ENCODE measurements at places on chromosomes 13 and 19. TPM values are rescaled to one million over a fixed set of nuclear protein-coding genes. Genes with fewer than 3 reads are reported as not detected.

The CEACAM20 gene
- not detected for total RNA-seq

The KCNJ14 gene
- 0.33 TPM for total RNA-seq

The GFY gene
- total RNA-seq = not detected

The ZNF865 gene
- total RNA-seq = 1.4 TPM

The MCEMP1 gene
- total RNA-seq = not detected

The ELSPBP1 gene
- not detected for total RNA-seq

The TJP3 gene
- total RNA-seq = not detected

The PBX4 gene
- 1.1 TPM for total RNA-seq

The SIPA1L3 gene
- 11.0 TPM for total RNA-seq

The OSCAR gene
- not detected for total RNA-seq

The ADGRE2 gene
- 5.9 TPM for total RNA-seq

The SHISA2 gene
- total RNA-seq = 36.0 TPM

The LIM2 gene
- total RNA-seq = not detected

The GJB6 gene
- total RNA-seq = not detected

The NRTN gene
- total RNA-seq = 1.0 TPM

The LIPE gene
- 14.0 TPM for total RNA-seq

The LILRB1 gene
- total RNA-seq = not detected

The EIF3K gene
- 542 TPM for total RNA-seq

The CGB1 gene
- total RNA-seq = not detected

The RNF17 gene
- not detected for total RNA-seq

The IL12RB1 gene
- 2.2 TPM for total RNA-seq

The GAS6 gene
- total RNA-seq = 38.2 TPM

The POSTN gene
- total RNA-seq = 0.46 TPM

The DCT gene
- 1,297 TPM for total RNA-seq

The PTH2 gene
- total RNA-seq = not detected

The TMPRSS9 gene
- not detected for total RNA-seq

The KLK3 gene
- total RNA-seq = not detected

The LILRB2 gene
- total RNA-seq = not detected

The OR7G3 gene
- not detected for total RNA-seq

The OLFM4 gene
- not detected for total RNA-seq

The RDH8 gene
- 1.4 TPM for total RNA-seq

The PTPRH gene
- 12.4 TPM for total RNA-seq

The METTL21C gene
- not detected for total RNA-seq

The NKPD1 gene
- under 0.01 TPM for total RNA-seq

The SMAD9 gene
- total RNA-seq = 1.1 TPM

The PEAK3 gene
- not detected for total RNA-seq

The DUS3L gene
- 45.1 TPM for total RNA-seq

The ATP8A2 gene
- 1.4 TPM for total RNA-seq

The TECR gene
- total RNA-seq = 78.5 TPM

The PNMA8A gene
- 11.6 TPM for total RNA-seq

The FUT6 gene
- total RNA-seq = 0.36 TPM

The LGALS4 gene
- not detected for total RNA-seq

The APC2 gene
- total RNA-seq = under 0.01 TPM

The MISP3 gene
- total RNA-seq = 0.46 TPM

The TUBB4A gene
- 32.0 TPM for total RNA-seq

The FFAR2 gene
- total RNA-seq = not detected

The TMEM272 gene
- under 0.01 TPM for total RNA-seq

The CD320 gene
- 47.0 TPM for total RNA-seq

The FREM2 gene
- 0.34 TPM for total RNA-seq

The SIAH3 gene
- not detected for total RNA-seq

The ZNF808 gene
- total RNA-seq = 25.3 TPM

The ZNF350 gene
- total RNA-seq = 8.3 TPM

The C3 gene
- 2.0 TPM for total RNA-seq

The SYNGR4 gene
- not detected for total RNA-seq

The ANKLE1 gene
- 2.3 TPM for total RNA-seq

The ZNF71 gene
- total RNA-seq = 8.3 TPM

The SRRM5 gene
- not detected for total RNA-seq

The GIPC1 gene
- total RNA-seq = 151 TPM

The TGFB1 gene
- total RNA-seq = 0.34 TPM

The GSX1 gene
- not detected for total RNA-seq

Data from melanocyte of skin (primary cell).